ENCODE measurements at places on chromosomes 4 and X.
A peak's percentile ranks its signal among the peaks of the same experiment; 100 is the strongest.

GRCh38 chrX:81957900-81958545 is 756.1 kb downstream of the SH3BGRL start:
- DNase-seq = no peak

GRCh38 chr4:186554914-186555827 is at the start of gene MTNR1A:
Gene MTNR1A, minus strand, starts transcription at chr4:186555567. Its CDS starts 202 bp downstream, at chr4:186555365.
- no peak for DNase-seq

GRCh38 chrX:20743046-20743445 is 476.3 kb upstream of the RPS6KA3 start:
- no peak for DNase-seq

- DNase-seq = no peak
Observed at GRCh38 chrX:51047950-51048349, 137.4 kb downstream of the BMP15 start.

GRCh38 chr4:168744021-168744420 is 247.2 kb downstream of the PALLD start:
- DNase-seq = no peak

GRCh38 chr4:112213091-112213490 is 18.5 kb upstream of the AP1AR start:
- peak; percentile 3 for DNase-seq

DNA sequence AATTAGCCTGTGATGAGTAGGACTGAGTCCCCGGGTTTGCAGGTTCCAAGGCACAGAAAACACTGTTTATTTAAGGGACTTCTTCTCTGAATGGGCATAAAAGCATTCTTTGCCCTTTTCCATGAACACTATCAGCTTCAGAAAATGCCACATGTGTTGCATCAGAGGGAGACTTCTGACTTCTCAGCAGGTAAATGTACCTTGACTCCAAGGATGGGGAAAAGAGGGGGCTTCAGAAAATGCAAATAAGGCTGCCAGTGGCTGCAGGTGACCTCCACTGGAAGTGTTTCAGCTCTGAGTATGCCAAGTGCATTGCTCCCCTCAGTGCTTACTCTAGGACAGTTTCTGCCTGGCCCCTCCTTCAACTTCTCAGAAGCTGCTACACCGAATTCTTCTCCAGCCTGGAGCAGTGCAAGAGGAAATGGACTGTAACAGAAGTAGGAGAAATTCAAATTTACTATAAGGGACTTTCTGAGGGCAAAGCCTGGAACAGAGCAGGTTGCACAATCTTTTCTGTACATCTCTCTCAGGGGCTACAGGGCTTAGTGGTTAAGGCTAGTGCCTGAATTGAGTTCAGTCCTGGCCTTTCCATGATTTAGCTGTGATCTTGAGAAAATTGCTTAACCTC is 233.2 kb downstream of the PTTG2 start:
- no peak for DNase-seq

DNA sequence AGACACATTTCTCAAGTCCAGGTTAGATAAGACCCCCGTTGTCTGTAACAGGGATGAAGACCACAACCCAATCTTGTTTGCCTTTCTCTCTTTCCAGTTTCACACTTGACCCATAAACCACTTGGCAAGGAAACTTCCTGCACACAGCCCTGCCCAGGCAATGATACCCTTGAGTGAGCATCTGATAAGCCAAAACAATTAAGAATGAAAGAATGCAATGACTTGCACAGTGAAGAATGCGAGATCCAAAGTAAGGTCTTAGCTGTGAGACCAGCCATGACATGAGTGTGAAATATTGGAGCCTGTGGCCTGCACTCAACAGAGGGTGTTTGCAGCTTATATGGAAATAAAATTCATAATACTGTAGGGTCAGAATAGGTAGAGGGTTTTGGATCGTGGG is 37.9 kb upstream of the MXRA5 start:
- DNase-seq = peak; percentile 40

GRCh38 chrX:115560211-115560977 is 580 bp upstream of the PLS3 start:
- no peak for DNase-seq

DNA sequence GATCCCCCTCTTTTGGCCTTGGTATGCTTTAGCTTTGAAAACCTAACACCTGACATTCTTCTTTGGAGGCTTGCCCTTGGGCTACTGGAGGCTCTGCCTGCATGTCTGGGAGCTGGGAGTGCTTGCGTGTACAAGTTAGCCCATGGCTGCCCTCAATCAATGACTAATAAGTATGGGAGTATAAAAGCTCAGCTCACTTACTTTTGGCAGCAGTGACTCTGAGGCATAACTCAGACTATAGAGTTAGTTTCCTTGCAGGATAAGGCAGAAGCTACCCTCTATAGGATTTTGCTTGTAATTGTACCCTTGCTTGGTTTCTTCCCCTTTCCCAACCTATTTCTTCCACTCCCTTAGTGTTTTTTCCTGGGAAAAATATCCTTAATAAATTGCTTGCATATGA is 247.9 kb downstream of the PPP1R2C start:
- DNase-seq = peak; percentile 79

GRCh38 chrX:40832723-40833122 is 97.4 kb upstream of the MED14 start:
- no peak for DNase-seq

DNA sequence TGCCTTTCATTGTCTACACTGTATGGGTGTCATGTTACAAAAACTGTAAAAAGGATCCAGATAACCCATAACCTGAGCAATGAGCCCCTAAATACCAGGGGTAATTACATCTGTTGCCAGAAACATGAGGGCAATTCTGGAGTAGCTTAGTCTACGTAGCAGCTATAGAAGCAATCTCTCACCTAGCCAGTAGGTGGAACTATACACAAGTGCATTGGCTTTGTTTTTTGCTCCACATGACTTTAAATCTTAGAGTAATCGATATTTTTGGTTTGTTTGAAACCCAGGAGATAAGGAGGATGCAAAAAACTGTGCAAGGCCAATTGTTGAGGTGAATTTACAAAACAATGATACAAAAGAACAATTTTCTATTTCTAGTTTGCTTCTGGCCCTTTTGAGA is 57.5 kb downstream of the GPR82 start:
- DNase-seq = peak; percentile 45

- no peak for DNase-seq
Observed at GRCh38 chr4:55364691-55365344, 18.8 kb downstream of the SRD5A3 start.

DNA sequence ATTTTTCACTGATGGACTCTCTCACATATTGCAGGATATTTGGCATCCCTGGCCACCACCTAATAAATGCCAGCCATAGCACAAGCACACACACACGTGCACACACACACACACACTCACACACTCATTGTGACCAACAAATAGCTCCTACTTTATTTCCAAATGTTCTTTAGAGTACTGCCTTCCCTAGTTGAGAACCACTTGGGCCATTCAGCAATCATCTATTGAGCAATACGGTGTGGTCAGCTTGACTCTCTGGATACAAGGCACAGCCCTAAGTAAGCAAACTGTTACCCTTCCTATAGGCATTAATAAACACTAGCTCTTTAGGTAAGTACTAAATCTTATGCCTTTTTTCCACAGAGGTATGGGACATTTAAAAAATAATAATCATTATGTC is 21.1 kb downstream of the CORIN start:
- DNase-seq = no peak

- DNase-seq = peak; percentile 84
Observed at GRCh38 chrX:11437642-11438379, 144.6 kb downstream of the AMELX start.

DNA sequence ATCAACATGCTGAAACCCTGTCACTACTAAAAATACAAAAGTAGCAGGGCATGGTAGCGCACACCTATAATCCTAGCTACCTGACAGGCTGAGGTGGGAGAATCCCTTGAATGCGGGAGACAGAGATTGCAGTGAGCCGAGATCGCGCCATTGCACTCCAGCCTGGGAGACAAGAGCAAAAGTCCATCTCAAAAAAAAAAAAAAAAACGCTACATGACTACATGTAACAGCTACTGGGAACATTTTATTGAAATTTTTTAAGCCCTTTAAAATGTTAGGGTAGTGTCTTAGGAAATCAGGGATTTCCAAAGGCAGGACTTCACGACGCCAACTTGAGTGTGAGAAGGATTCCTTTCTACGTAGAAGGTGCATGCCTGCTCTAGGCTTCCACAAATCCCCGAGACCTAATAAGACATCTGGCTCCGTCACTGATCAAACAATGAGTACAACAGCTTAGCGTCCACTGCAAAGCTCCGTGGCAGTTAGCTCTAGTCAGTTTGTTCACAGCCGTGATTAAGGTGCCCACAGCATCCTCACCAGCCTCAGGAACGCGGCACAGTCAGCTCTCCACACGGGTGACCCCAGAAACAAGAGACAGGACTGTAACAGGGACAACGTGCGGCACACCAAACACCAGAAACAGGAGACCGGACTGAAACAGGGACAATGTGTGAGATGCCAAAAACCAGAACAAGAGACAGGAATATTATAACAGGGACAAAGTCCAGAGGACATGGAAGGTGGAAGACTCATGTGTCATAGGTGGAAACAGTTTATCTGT is 33.7 kb downstream of the DHRSX start:
- no peak for DNase-seq

DNA sequence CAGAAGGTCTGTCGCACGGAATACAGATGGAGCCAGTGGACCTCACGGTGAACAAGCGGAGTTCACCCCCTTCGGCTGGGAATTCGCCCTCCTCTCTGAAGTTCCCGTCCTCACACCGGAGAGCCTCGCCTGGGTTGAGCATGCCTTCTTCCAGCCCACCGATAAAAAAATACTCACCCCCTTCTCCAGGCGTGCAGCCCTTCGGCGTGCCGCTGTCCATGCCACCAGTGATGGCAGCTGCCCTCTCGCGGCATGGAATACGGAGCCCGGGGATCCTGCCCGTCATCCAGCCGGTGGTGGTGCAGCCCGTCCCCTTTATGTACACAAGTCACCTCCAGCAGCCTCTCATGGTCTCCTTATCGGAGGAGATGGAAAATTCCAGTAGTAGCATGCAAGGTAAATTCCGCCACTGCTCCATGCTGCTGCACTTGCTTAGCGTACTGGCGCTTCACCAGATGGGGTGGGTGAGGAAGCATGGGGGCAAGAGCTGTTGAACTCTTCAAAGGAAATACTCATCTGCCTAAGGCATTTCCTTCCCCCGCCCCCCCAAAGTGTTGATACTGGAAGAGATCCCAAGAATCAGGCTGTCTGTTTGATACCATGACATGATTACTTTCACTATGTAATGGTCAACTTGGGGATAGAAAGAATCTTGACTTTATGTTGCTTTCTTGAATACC is 24.8 kb downstream of the KLF3 start:
- no peak for DNase-seq

GRCh38 chrX:83508526-83509253 is 600 bp downstream of the POU3F4 start:
- no peak for DNase-seq

DNA sequence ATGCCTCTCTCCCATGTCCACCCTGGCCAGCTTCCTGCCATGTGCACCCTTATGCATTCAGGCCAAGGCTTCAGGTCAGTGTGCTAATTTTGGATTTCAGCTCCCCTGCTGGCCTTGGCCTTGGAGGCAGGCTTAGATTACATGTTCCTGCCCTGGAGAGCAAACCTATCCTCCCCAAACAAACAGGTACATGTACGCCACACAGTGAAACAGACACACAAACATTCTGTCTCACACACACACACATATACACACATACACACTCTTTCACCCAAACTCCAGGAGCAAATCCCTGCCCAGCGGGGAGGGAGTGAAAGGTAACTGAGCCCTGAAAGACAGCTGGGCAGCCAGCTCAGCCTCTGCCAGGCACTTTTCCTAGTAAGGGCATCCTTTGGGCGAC is 62.7 kb upstream of the ARHGAP36 start:
- DNase-seq = no peak

DNA sequence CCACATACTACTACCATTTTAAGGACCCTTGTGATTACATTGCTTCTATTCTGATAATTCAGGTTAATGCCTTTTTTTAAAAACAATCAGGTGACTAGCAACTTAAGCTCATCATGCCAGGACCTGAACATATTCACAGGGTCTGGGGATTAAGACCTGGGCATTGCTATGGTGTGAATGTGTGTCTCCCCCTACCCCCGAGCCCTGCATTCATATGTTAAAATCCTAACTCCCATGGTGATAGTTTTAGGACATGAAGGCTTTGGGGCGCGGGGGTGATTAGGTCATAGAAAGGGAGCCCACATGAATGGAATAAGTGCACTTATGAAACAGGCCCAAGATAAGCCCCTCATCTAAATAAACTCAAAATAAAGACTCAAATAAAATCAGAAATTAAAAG is 734.4 kb upstream of the PABPC4L start:
- no peak for DNase-seq

DNA sequence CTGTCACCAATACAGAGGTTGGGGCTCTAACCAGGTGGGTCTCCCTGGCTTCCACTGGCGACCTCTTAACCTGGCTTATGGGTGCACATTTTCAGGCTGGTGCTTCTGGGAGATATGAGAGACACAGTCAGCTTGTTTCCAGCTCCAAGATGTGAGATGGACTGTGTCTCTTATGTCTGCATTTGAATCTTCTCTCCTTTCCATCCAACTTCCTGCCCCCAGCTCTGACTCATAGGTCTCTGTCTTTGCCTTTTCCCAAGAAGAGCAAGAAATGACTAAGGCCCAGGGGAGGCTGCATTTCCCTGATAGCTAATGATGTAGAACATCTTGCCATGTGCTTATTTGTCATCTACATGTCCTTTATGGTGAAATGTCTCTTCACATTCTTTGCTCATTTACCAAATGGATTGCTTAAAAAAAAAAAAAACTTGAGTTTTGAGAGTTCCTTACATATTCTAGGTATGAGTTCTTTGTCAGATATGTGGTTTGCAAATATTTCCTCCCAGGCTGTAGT is 3.2 kb upstream of the UXT start:
- DNase-seq = peak; percentile 97

GRCh38 chrX:153441296-153441695 is 4.6 kb downstream of the TREX2 start:
- DNase-seq = no peak

DNA sequence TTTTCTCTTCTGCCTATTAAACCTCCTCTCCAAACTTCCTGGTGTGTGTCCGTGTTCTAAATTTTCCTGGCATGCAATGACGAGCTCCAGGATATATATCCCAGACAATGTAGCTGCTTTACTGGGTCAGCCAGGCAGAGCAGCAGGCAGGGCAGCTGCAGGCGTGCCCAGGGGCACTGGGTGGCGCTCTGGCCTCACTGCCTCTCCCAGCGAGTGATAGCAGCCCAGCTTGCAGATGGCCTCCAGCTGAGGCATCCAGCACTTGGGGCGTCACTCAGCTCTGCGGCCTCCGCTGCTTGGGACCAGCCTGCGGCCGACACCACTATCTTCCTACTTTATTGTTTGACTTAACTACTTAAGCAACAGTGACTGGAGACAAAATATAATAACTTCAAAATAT is 23.0 kb upstream of the UBA6 start:
- peak; percentile 20 for DNase-seq

DNA sequence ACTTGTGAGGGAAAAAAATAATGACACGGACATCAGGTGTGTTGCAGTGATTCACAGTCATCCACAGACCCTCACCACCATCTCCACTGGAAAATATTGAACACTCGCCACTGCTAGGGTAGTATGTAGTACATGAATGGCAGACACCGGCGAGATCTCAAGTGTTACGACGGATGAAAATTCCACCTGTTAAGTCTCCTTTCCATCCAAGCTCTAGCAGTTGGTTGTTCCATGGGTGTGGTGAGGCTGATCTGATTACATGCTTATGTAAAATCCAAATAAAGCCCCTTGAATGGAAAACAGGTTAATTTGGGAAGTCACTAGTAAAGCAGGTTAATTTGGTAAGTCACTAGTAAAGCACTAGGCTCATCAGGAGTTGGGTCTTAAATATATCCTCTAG is 1.1 kb upstream of the ARMCX4 start:
- DNase-seq = no peak

- no peak for DNase-seq
Observed at GRCh38 chr4:21184788-21185187, 484.5 kb downstream of the PACRGL start.
